ENCODE measurements at places on chromosomes 6 and 20.

GRCh38 chr6:64996301-64996700 lies 710.7 kb downstream of the EYS start:
- DNase-seq, result no peak

DNA sequence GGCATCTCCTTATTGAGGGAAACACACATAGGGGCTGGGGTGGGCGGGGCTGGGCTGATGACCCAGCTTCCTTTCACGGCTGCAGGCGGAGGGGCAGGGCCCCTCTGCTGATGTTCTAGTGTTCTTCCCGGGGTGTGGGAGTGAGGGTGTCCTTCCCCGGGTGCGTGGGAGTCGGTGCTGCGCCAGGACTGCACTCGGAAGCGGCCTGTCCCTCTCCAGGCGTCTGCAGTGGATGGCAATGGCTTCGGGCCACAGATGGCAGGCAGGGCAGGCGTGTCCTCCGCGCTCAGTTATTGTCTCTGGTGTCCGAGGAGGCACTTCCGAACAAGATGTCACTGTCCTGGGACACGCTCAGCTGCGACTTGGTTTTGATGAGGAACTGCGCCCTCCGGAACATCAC lies 19.2 kb downstream of the KCNG1 start:
- DNase-seq, result no peak

DNA sequence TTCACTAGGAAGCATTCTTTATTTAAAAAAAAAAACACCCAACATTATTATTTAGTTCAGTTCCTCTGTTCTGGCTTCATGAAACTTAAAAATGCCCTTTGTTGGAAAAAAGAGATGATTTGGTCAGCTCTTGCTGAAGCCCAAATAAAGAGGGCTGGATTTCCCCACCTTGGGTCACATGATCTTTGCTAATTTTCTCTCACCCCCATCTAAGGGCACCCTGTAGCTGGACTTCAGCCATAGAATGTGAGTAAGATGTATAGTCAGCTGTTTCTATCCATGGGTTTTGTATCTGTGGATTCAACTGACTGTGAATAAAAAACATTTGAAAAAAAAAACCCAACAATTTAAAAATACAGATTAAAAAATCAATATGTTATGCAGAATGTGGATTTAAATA lies 213.9 kb upstream of the SULF2 start:
- DNase-seq, result no peak

DNA sequence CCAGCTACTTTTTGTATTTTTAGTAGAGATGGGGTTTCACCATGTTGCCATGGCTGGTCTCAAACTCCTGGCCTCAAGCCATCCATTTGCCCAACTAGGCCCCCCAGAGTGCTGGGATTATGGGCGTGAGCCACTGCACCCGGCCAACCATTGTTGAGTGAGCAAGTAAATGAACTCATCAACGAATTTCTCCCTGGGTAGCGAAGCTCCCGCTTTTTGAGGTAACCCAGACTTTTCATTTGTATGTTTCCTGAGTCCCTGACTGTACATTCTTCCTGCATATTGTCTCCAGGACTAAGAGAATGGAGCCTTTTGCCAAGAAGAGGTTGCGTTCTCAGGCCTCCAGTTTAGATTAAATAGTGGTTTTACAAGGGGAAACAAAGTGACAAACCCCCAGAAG lies 36.4 kb downstream of the RIPOR3 start:
- DNase-seq, result no peak

DNA sequence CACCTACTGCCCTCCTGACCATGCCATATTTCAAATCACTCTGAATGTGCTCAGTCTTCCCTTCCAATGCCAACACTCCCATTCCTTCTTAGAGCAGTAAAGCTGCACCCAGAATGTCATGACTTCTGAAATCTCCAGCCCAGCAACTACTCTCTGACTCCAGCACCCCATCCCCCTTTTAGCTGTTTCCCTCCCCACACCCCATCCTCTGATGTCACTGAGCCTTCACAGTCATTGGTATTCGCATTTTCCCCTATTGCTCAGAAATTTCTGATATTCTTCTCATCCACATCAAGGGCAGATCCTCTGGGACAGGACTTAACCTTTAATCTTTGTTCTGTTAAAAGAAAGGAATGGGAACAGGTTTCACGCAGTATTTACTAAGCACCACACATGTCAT lies 67.1 kb upstream of the SLC4A11 start:
- DNase-seq, result no peak

DNA sequence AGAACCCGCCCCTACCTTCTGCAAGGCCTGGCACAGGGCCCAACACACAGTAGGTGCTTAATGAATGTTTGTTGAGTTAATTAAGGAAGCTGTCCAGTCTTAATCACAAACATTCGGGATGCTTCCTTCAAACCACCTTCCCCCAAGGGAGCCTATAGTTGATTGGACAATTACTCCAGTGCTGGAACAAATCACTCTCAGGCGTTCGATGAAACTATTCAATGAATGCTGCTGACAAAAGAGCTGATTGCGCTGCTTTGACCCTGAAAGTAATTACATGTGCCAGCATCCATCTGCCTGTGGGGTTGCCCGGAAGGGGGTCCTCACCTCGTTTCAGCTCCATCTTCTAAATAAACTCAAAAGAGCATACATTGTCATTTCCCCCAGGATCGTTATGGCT lies 112.0 kb upstream of the SRSF6 start:
- DNase-seq, result no peak

- no peak for DNase-seq
These were observed 85.4 kb downstream of the EYA4 start for GRCh38 chr6:133326584-133326983.

- DNase-seq, result no peak
These were observed 30.3 kb downstream of the TBPL1 start for GRCh38 chr6:133983099-133983939.

DNA sequence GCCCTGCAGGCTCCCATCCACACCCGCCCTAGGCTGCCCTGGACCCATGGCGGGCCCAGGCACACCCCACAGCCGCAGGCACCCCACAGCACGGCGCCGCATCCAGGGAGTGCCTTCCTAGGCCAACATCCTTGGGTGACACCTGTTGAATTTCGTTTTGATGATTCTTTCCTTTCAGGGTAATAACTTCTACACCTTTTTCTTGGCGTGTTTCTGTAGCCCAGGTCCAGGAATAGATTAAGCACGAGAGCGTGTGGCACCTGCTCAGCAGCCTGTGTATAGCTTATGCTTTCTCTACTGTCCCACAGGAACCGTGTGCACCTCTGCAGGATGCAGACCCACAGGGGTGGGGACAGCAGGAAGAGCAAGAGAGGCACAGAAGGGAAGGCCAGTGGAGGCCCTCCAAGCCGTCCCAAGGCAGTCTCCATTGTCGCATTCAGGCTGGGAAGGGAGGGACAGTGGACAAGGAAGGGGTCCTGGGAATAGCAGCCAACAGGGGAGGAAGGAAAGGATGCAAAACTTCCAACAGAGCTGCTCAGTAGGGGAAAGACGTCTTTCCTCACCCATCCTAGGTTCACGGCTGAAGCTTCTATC lies 118.1 kb upstream of the AFDN start:
- DNase-seq, result no peak

GRCh38 chr6:136083540-136083939 lies 166.6 kb downstream of the MTFR2 start:
- no peak for DNase-seq

GRCh38 chr6:34015586-34015985 lies 130.3 kb downstream of the GRM4 start:
- DNase-seq, result peak; percentile 13

DNA sequence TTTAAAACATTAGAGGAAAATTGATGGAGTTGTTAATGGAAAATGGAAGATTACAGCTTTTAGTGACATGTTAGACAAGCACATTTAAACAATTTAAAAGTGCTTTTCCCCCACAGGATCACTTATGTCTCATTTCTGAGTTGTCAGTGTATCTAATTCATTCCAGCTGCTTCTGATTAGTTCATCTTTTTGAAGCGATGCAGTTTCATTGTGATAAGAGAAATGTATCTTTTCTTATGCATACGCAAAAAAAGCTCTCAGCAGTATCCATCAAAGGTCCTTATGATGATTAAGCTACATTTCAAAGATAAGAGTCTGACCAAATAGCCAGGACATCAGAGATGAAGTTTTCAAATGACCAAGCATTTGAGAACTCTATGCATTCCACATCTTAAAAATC lies 572.6 kb upstream of the SYNCRIP start:
- no peak for DNase-seq

DNA sequence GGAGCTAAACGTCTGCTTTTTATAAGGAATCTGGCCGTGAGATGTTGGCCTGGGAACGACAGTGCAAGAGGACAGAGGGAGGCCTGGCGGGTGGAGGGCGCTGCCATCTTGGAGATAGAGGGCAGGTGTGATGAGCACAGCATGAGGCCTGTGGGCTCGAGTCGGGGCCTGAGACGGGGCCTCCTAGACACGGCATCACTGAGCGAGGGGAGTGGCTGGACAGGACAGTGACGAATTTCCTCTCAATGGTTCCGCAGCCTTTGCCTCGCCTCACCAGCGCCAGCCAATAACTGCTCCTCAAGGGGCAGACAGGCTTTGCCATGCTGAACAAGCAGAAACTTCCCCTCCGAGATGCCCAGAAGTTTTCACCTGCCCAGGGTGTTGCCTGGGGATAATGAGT lies 376.7 kb downstream of the THBS2 start:
- no peak for DNase-seq

- DNase-seq, result no peak
These were observed 686 bp downstream of the GINS1 start for GRCh38 chr20:25408170-25408547.

- no peak for DNase-seq
These were observed 26.4 kb upstream of the MPC1 start for GRCh38 chr6:166408936-166409755.

DNA sequence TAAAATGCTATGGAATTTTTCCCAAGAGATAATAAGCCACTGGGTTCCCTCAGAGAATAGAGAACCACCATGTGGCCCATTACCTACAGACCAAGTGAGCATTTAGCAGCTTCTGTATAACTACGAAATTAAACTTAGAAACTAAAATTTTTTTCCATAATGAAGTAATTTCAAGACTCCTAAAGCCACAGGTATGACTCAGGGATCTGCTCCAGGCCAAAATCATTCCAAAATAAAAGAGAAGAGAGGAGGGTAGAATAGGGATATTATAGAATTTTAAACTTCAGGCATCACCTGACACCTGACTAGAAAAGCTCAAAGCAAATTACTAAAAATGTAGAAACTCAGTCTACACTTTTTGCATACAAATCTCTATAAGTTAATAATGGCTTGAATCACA lies 108.9 kb upstream of the DST start:
- DNase-seq, result no peak

DNA sequence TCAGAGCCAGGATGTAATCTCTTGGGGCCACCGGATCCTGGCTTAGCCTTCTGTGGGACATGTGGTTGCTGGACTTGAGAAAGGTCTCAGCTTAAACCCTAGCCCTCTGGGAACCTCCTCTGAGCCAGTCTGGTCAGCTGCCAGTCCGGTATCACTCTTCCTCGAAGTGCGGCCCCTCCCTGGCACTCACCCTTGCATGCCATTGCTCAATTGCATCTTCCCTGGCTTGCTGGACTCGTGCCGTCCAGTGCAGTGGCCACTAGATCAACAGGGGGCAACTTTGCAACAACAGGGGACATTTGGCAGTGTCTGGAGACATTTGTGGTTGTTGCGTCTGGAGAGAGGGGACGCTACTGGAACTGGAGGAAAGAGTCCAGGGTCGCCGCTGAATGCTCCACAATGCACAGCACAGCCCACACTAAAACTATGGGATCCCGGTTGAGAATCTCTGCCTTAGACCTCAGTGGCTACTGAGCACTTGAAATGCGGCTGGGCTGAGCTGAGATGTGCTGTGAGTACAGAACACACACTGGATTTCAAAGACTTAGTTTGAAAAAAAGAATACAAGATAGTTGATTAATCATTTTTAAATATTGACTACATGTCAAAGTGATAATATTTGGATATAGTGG lies 152.1 kb downstream of the TFAP2C start:
- no peak for DNase-seq

DNA sequence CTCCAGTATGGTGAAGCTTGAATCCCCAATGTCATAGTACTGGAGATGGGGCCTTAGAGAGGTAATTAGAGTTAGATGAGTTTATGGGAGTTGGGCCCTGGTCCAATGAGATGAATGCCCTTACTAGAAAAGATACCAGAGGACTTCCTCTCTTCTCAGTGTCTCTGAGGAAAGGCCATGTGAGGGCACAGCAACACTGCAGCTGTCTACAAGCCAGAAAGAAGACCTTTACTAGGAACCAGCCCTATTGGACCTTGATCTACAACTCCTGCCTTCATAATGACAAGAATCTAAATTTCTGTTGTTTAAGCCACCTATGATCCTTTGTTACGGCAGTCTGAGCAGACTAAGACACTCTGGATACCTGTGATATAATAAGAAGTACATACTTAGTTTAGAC lies 31.4 kb upstream of the AKAP7 start:
- DNase-seq, result no peak

DNA sequence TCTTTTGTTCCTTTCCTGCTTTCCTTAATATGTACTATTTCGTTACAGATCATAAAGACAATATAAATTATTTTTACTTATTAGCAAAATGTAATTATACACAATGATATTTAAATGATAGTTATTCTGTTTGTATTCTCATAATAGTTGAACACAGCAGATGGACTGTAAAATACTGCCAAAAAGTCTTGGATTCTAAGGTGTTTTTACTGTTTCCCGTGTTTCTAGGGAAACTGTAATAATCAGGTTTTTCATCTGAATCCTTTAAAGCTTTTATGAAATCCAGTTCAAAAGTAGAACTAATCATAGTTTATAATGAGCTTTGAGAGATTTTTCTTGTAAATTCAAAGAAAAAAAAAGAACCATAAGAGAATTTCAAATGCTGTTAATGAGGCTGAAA lies 148.4 kb downstream of the GRIK2 start:
- no peak for DNase-seq

GRCh38 chr6:996271-996852 lies 303.4 kb upstream of the EXOC2 start:
- no peak for DNase-seq

DNA sequence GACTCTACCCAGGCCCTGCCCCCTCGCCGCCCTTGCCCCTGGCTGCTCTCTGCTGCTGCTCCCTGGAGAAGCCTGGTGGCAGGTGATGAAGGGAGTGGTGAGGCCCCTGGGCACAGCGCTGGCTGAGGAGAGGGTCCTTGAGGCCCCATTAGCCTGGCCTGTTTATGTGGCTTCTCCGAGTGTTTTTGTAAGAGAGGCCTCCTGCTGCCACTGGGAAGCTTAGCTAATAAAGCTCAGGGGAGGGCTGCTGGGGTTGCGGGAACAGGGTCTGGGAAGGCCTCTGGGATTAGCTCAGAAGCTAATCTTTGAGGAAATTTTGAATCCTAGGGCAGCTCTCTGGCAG lies 15.5 kb downstream of the EBF4 start:
- DNase-seq, result no peak

GRCh38 chr6:45757443-45758130 lies 258.1 kb downstream of the CLIC5 start:
- DNase-seq, result peak; percentile 15

GRCh38 chr6:42960243-42961019 lies at the start of gene GNMT:
GNMT (plus strand) TSS chr6:42960754; CDS start chr6:42960768, 14 bp downstream.
- no peak for DNase-seq

DNA sequence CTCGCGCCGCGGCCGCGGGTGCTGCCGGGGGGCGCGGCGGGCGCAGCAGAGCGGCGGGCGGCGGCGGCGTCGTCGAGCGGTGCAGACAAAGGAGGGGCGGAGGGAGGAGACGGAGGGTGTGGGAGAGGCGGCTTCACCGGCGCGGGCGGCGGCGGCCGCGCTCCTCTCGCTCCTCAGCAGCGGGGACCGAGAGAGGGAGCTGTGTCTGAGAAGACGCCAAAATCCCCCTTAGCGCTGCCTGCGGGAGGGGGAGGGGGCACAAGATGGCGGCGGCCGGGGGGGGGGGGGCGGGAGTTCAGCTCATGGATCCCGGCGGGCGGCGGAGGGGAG lies 296 bp downstream of the ADNP start:
- no peak for DNase-seq
